Kidney (tissue), 22 donors: ENCODE measurements at places on chromosomes 7 and 10. TPM values are rescaled to one million over a fixed set of nuclear protein-coding genes. Genes with fewer than 3 reads are reported as not detected.

GRCh38 chr7:6317797-6318438 is 45.5 kb upstream of the CYTH3 start:
- peak; percentile 65 for DNase-seq

GRCh38 chr7:1200045-1200444 is 32.6 kb upstream of the UNCX start:
- DNase-seq: no peak

- DNase-seq: peak; percentile 78
Measured at GRCh38 chr10:71643904-71644303, 75.7 kb downstream of the C10orf105 start.

DNA sequence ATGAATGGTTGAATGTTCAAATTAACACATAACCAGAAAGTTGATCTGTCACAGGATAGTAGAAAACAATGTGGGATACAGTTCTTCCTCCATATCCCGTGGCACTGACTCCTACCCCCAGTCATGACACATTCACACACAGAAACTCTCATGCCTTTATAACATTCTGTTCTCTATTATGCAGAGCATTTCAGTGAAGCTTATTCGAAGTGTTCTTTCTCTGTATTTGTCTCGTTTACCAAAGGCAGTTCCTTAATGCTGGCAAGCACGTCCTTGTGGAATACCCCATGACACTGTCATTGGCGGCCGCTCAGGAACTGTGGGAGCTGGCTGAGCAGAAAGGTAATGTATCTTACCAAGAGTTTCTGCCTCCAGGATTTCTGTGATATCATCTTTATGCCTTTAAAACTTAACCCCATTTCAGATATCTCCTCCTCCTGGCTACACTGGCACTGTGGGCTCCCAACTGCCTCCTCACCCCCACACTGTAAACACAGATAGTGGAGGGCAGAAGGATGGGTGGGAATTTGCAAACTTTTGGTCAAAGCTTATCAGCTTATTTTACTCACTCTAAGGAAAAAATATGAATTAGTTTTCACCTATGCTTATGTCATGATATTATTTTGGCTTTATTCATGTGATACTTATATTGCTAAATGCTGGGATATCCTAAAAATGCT is 34.1 kb downstream of the BLVRA start:
- DNase-seq: no peak

- DNase-seq: no peak
Measured at GRCh38 chr7:1986366-1987083, 246.2 kb downstream of the MAD1L1 start.

DNA sequence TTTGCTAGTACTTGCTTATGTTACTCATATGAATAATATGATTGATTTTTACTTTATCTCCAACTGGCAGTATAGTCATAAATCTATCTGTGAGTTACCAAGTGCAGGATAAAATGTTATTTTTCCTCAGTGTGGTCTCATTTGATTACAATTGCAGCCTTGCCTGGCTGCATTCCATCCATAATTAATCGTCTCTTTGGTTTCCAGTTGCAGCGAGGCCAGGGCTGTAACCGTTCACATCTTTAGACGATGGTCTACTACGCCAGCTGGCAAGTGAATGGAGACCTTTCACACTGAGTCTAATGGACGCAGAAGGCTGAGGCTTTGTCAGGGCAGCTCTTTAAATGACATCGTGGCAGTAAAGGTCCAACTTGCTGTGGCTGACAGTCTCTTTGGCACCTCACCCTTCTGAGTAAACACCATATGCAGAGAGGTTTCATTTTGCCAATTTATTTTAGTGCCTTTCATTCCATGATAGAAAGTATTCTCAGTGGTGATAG is 84.0 kb downstream of the ARL4A start:
- no peak for DNase-seq

DNA sequence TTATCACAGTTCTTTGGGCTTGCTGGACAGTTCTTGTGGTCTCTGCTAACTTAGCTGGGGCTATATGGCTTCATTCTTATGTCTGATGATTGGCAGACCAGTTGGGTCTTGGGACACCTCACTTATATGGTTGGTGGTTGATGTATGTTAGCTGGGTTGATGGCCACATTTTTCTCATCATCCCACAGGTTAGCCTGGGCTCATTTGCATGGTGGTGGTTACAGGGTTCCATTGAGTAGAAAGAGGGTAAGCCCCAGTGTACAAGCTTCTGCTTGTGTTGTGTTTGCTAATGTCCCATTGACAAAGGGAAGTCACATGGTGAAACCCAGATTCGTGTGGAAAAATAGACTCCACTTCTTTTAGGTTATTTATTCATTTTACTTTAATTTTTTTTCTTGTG is 40.6 kb downstream of the TMEM60 start:
- DNase-seq: no peak

- no peak for DNase-seq
Measured at GRCh38 chr10:100154666-100155065, 31.2 kb downstream of the ERLIN1 start.

DNA sequence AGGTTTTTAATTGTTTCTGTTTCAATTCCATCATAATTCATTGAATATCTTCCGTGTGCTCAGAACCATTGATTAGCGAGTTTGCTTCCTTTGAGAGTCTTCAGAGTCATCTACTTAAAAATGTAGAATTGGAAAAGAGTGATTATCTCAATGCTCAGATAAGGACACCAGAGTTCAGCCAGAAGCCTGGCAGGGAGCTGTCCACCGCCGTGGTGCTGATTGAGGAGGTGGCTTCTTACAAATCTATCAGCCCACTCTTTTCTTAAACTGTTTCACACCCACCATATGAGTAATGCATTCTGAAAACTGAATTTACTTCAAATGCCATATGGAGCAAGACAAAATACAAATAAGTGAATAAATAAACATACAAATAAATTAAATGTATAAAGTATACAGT is 79.3 kb downstream of the INSYN2A start:
- DNase-seq: peak; percentile 77

DNA sequence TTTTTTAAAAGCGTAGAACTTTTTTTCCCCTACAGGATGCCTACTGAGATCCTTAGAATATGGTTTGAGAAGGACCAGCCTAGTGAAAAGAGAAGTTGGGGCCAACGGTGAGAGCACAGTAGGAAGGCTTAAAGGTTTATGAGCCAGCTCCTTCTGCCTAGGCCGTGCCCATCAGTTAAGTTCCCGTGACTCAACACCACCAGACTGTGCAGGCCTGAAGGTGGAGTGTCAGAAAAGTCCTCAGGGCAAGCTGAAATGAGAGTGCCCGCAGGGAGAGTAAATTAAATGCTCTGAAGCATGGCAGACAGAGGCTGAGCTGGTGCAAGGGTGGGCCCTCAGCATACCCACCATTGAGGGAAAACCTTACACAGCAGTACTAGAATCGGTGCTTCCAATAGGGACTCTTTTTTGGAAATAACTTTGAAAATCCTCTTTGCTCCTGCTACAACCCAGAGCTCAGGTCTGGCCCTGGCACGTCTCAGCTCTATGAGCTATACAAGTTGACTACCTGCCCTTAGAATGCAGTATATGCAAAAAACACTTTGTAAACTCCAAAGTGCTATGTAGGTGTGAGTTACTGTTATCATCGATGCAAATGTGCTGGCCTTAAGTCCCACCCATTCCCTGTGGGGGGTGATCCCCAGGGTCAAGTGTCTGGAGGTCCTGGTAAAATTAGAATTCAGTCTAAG is 15.2 kb upstream of the C10orf67 start:
- DNase-seq: no peak

DNA sequence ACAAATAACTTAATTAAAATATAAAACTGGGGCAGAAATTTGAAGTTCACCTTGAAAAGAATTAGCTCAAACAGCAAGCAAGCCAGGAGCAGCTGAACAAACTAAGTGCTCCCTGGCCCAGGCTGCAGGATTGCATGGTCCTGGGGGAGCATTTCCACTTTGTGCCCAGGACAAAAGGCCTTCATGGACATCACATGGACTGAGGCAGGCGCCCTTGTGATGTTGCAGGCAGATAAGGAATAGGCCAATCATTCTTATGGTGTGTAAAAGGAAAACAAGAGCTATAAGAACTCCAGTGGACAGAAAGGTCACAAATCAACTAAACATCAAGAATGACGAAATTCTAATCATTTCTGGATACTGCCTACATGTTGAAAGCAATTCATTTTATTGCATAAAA is 17.5 kb upstream of the TECTB start:
- no peak for DNase-seq

DNA sequence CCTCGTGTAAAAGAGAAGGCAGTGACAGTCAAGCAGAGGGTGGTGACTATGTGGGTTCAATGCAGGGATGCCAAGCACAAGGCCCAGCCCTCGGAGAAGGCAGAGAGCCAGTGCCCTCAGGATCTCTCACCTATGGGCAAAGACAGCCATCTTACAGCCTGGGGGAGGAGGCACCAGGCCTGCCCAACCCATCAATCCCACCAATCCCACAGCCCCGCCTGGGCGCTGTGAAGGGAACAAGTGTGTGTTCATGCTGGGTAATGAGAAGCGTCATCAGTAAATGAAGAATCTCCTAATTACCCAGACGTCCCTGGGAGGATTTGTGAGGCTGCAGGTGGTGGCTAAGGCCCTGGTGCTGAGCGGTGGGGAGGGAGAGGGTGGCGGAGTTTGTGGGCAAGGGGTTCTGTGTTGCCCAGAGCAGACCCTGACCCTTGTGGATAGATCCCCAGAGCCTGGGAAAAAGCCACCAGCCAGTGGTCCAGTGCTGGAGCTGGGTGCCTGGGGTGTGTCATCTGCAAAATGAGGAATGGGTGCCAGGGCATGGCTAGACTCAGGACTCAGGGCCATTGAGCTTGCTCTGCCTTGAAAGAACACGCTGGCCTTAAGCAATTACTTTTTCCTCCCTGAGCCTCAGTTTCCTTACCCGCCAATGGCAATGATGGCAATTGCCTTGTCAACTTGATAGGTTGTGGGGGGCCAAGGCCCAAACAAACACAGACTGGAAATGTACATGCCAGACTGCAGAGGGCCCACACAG is 128.1 kb upstream of the UNC5B start:
- no peak for DNase-seq

- DNase-seq: no peak
Measured at GRCh38 chr10:12510501-12510941, 161.2 kb downstream of the CAMK1D start.

GRCh38 chr7:17690030-17690429 is 250.3 kb downstream of the SNX13 start:
- no peak for DNase-seq

GRCh38 chr10:52266858-52267257 is 47.2 kb upstream of the DKK1 start:
- DNase-seq: no peak

GRCh38 chr10:57799625-57800024 is 468.1 kb downstream of the IPMK start:
- no peak for DNase-seq

DNA sequence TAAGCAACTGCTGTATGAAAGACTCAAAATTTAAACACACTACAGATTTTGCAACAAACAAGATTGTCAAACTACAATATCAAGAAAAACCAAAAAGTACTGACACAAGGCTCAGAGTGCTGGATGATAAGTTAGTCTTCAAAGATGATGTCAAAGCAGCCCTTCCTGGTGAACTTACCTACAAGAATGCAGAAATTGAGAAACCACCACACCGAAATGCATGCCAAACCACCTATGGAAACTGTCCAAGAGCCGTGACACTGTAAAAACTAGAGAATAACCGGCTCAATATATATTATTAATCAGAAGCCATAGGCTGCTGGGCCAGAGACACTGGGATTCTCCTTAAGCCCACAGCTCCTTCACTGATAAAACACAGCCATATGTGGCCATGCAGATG is 25.3 kb downstream of the DENND11 start:
- DNase-seq: no peak

- DNase-seq: no peak
Measured at GRCh38 chr7:116679500-116679899, 7.5 kb downstream of the MET start.

GRCh38 chr7:98086281-98086718 is 20.4 kb upstream of the LMTK2 start:
- DNase-seq: no peak

- peak; percentile 65 for DNase-seq
Measured at GRCh38 chr10:120423431-120424197, 33.4 kb upstream of the PLPP4 start.

- no peak for DNase-seq
Measured at GRCh38 chr10:113252650-113253618, 299.9 kb upstream of the HABP2 start.

DNA sequence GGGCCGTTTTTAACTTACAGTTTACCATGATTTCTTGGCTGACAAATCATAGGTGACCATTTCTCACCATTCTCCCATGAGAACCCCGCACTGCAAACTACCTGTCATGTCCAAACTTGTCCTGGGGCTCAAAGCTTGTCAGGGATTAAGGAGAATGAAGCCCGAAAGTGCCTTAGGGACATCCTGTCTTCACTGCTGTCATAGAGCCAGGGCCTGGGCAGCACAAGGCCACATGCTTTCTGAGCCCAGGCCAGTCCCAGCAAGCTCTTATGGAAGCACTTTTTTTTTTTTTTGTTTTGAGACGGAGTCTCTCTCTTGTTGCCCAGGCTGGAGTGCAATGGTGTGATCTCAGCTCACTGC is 33.9 kb downstream of the CCM2 start:
- no peak for DNase-seq

GRCh38 chr10:100518761-100519241 is 860 bp downstream of the SEC31B start:
- peak; percentile 78 for DNase-seq

DNA sequence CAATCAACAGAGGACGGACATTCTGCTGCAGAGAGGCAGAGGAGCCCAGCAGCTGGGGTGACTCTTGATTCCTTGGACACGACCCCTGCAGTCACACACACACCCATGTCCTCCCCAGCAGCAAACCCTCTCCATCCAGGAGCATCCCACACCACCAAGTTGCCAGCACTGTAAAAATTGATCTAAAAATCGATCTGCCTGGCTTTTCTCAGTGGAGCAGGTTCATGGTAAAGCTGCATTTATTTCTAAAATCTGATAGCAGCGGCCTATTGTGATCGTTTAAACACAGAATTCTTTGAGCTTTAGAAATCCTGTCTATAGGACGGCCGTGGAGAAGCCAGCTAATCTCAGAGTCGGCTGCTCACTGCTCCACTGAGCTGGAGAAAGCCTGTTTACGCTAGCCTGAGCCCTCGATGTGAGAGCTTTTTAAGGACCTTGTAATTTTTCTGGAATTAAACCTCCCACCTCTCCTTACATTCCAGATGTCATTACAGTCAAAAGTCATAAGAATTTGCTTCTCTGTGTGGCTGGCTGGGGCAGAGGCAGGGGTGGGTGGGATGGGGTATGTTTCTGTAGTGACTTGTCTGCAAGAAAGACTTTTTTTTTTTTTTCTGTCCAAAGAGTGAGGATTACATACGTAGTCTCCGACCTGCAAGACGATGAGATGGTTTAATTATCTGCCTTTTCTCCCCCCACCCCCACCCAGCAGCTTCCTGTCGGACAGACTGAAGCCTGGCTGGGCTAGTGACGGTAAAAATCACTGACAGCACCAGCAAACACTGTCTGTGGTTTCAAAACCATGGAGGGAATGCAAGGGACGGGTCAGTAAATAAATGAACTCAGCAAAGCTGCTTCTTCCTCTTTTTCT is 31.6 kb downstream of the TRIM8 start:
- DNase-seq: peak; percentile 74

GRCh38 chr7:36019538-36019937 is 133.5 kb upstream of the EEPD1 start:
- DNase-seq: no peak

GRCh38 chr7:129218514-129219062 is 6.2 kb upstream of the AHCYL2 start:
- DNase-seq: peak; percentile 89

Gene EXOC6
- 17.0 TPM for total RNA-seq

Gene FEZF1
- total RNA-seq: not detected

Gene ZNF239
- total RNA-seq: 4.7 TPM

Gene PNLIP
- not detected for total RNA-seq

Gene LIPF
- not detected for total RNA-seq

Gene GJD4
- not detected for total RNA-seq

Gene UBE3C
- 58.5 TPM for total RNA-seq

Gene TSPAN13
- total RNA-seq: 23.8 TPM

Gene ANKRD22
- total RNA-seq: 3.6 TPM

Gene CRPPA
- 5.9 TPM for total RNA-seq

Gene CTTNBP2
- total RNA-seq: 41.1 TPM
